ENCODE measurements at places on chromosomes 1 and 21.

GRCh38 chr1:174657893-174658292 is 210.1 kb downstream of the GPR52 start:
- no peak for DNase-seq

DNA sequence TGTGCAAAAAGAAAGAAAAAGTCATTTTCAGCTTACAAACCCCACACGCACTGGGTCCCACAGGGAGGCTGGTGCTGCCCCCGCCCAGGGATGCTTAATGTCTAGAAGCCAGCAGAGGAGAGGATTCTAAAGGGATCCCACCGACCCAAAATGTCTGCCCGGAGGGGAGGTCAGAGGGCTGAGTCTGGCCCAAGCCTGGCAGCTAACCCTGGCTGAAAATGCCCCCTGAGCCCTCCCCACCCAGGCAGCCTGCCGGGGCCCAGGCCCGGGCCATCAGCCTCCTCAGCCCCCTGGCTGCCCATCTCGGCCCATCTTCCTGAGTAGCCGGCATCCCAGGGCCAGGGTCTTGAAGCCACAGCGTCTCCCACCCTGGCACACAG is 33.5 kb downstream of the ACOT7 start:
- no peak for DNase-seq

DNA sequence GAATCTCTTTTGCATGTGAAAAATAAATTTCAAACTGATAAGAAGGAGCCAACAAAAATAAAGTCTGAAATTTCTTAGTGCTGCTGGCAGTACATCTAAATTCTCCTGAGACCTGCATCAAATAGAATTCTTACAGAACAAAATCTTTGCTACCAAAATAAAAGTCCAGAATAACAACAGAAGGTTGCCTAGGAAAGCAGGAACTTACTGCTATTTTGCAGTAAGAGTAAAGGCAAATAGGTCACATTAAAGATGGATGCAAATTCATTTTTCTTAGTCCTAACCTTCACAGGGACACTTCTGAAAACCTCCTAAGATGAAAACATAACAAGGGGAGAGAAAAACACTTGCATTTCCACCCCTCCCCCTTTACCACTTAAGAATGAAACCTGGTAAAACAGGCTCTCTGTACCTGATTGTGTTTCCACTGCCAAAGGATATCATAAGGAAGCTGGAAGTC is 59.0 kb downstream of the RUSC1 start:
- DNase-seq: peak; percentile 8

DNA sequence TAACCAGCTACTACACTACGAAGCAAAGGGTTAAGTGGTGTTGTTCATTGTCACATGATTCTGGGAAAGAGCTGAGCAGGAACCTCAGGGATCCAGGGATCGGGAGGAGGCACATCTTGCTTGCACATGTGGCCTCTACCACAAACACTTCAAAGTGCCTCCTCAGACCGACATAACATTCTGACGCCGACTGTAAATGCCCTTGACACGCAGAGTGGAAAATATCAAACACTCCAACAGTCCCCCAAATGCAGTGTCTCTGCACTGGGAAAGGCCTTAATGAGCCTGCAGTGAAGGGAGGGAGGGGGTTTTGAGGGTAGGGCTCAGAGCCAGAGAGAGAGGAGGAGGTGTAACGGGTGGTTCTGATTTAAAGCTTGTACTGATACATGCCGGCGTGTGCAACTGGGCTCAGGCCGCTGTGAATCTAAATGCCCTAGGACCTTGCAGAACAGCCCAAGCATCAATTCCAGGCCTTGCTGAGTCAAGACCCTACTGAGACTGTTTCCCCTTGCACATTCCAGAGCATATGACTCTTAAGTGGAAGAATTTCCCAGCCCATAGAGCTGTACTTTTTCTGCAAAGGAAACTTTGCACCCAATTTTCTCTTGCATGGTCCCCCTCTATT is 163.7 kb downstream of the NTMT2 start:
- DNase-seq: no peak

GRCh38 chr1:184517130-184517529 is 130.3 kb downstream of the C1orf21 start:
- DNase-seq: no peak

GRCh38 chr1:198880818-198881597 is 242.2 kb downstream of the PTPRC start:
- no peak for DNase-seq

GRCh38 chr1:234978397-234979295 is 150.0 kb downstream of the TOMM20 start:
- DNase-seq: no peak

GRCh38 chr21:14582934-14583628 is 37.0 kb upstream of the SAMSN1 start:
- DNase-seq: no peak

- no peak for DNase-seq
These were observed 304 bp upstream of the GNG12 start for GRCh38 chr1:67833602-67833940.

DNA sequence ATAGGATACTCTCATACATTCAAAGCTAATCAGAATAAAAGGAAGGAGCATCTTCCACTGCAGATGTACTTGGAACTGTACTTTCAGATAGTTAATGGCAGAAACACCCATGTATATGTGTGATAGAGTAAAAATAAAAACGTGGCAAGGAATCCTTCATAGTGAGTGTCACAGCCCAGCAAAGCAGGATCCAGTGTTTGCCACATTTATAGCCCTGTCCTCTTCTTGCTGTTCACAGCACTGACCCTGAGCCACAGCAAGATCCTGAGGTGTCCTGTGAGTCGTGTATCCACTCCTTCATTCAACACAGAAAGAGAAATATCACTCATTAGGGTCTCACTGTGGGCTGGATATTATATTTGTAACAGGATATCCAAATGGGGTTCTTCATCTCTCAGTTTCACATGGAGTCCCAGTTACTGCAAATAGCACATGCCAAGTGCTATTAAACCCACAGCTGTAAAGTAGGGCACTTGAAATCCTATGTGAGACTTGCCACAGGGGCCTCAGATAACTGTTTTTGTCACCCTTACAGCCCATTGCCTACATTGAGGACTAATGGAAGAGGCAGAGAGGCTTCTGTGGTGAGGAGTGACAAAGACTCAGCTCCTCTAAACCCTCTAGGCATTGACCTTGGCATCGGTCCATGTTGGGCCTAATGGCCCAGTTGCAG is 41.3 kb downstream of the CYP2J2 start:
- DNase-seq: peak; percentile 19

- no peak for DNase-seq
These were observed 19.5 kb downstream of the MAPKAPK2 start for GRCh38 chr1:206704226-206704625.

DNA sequence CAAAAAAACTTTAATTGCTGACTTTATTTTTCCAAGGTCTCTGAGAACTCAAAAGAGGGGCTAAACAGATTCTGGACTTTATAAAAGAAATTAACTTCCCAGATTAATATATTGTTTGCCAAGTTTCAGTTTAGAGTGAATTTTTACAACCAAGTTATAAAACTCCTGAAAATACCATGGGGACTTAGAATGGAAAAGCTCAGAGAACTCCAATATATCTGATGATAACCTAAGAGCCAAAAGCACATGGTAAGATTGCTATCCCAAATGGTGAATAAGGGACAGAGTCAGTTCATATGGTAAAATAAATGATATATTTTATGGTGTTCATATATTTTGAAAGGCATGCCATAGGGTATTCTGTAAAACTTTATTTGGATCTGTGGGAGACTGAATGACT is 470.9 kb downstream of the TTLL7 start:
- no peak for DNase-seq

DNA sequence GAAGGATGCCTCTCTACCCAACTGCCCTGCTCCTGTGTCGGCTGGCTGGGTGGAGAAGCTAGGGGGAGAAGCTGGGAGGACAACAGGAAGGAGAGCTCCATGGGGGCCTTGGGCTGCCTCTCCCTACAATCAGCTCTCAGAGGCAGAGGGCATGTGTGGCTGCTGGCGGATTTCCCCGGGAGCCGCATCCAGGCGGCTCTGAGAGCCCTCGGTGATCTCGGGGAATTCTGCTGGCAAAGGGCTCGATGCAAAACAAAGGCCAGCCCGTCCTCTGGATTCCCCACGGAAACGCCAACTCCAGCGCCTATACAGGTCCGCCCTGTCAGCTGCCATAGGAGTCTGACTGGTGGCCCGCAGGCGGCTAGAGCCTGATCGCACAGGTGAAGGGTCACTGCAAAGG is 26.4 kb upstream of the EVA1B start:
- DNase-seq: no peak

DNA sequence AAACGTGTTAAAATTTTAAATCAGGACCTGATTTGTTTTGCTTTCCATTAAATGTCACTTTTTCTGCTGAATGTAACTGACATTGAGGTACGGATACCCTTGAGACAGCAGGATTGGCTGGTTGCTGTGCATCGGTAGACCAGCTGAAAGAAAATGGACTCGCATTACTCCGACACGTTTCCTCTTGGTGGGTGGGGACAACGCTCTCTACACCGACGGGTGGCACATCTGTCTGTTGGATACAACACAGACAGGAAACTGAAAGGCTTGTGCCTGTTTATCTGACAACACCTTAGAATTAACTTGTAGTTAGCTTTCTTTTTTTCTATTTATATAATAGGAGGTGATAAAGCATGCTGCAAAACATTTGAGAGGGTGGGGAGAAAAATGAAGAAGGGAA is 19.4 kb downstream of the PRPF38A start:
- no peak for DNase-seq
